ENCODE measurements at places on chromosomes 7 and 10. TPM values are rescaled to one million over a fixed set of nuclear protein-coding genes. Genes with fewer than 3 reads are reported as not detected.

Gene SFRP4
- total RNA-seq, result 5.9 TPM

Gene KLF14
- total RNA-seq, result not detected

Gene SEMA3E
- total RNA-seq, result 3.2 TPM

Gene ANKRD2
- total RNA-seq, result 61.9 TPM

Gene ARMC3
- total RNA-seq, result not detected

Gene PALS2
- 28.3 TPM for total RNA-seq

Gene EPHA1
- total RNA-seq, result not detected

Gene OGDHL
- 0.05 TPM for total RNA-seq

Gene TUBB8
- not detected for total RNA-seq

Measured in myocyte (in vitro differentiated cells).